Gastrocnemius medialis (tissue), 4 donors: ENCODE measurements at places on chromosomes 16 and 17.
A peak's percentile ranks its signal among the peaks of the same experiment; 100 is the strongest.

GRCh38 chr17:65514082-65514481, 47.4 kb downstream of the AXIN2 start:
- no peak overlapping the region for H3K27ac ChIP-seq
- no peak overlapping the region for H3K4me3 ChIP-seq
- no peaks in the 10 kb centered on the region for H3K36me3 ChIP-seq
- H3K27me3 ChIP-seq: no peaks in the 10 kb centered on the region
- DNase-seq: no peak

GRCh38 chr17:42563543-42563942, 1.6 kb downstream of the COASY start:
- peaks cover 32% of the 10 kb centered on the region for H3K4me1 ChIP-seq
- peak overlapping the region; percentile 88 for H3K27ac ChIP-seq
- H3K27me3 ChIP-seq: no peaks in the 10 kb centered on the region
- H3K4me3 ChIP-seq: peak overlapping the region; percentile 99
- DNase-seq: no peak
- no peaks in the 10 kb centered on the region for H3K36me3 ChIP-seq

DNA sequence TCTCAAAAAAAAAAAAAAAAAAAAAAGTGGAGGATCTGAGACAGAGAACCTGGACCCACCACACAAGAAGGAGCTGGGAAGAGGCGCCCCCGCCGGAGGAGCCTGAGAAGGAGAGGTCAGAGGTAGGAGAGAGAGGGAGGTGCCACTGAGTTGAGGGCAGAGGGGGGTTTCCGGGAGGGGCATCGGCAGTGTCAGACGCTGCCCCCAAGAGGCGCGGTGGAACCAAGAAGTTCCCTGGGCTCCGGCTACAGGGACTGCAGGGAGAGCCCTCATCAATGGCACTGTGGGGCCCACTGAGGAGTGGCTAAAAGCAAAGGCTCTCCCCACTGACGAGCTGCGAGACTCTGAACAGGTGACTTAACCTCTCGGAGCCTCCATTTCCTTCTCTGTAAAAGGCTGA, 4.2 kb downstream of the CCDC42 start:
- H3K27me3 ChIP-seq: no peaks in the 10 kb centered on the region
- no peaks in the 10 kb centered on the region for H3K36me3 ChIP-seq
- no peak overlapping the region for H3K4me3 ChIP-seq
- H3K4me1 ChIP-seq: no peaks in the 10 kb centered on the region

GRCh38 chr16:86680661-86681030, 102.3 kb downstream of the FOXL1 start:
- H3K27ac ChIP-seq: no peak overlapping the region
- H3K27me3 ChIP-seq: peaks cover 17% of the 10 kb centered on the region
- H3K4me1 ChIP-seq: no peaks in the 10 kb centered on the region

DNA sequence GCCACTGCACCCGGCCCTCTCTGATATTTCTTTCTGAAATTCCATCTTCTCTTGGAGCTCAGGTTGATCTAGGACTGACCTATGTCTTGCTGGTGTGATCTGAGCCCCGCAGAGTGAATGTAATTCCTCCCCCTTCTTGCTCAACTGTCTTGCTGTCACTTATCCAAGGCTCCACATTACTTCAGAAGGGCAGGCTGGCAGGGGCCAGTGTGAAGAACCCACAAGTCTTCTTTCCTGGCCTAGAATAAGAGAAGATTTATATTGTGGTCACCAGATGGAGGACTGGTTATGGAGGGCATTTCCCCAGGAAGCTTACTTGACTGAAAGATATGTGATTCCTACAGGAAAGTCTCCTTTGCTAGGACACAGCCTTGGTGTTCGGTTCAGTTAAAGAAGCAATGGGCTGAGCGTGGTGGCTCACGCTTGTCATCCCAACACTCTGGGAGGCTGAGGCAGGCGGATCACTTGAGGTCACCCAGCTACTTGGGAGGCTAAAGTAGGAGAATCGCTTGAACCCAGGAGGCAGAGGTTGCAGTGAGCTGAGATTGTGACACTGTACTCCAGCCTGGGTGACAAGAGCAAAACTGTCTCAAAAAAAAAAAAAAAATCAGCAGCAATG, 13.4 kb downstream of the ITGAL start:
- H3K27ac ChIP-seq: no peak overlapping the region
- no peaks in the 10 kb centered on the region for H3K27me3 ChIP-seq
- peaks cover 7% of the 10 kb centered on the region for H3K4me1 ChIP-seq
- H3K36me3 ChIP-seq: no peaks in the 10 kb centered on the region

DNA sequence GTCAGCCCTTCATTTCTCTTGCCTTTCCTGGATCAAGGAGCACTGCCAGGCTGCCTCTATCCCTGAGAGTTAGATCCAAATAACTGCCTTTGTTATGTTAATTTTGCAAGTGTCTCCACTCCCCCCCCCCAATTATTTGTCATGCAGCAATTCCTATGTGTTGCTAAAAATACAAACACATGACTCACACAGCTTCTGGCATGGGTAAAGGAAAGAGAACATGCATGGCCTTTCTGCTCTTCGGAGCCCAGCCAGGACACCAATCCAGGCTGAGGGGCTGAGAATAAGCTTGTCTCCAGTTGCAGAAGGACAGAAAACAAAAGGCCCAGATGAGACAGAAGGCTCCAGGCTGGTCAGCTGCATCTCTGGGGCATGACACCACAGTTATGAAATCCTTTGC, 148.0 kb upstream of the TNRC6C start:
- no peaks in the 10 kb centered on the region for H3K27me3 ChIP-seq
- no peak overlapping the region for H3K4me3 ChIP-seq
- peak; percentile 76 for DNase-seq
- H3K4me1 ChIP-seq: peaks cover 20% of the 10 kb centered on the region

DNA sequence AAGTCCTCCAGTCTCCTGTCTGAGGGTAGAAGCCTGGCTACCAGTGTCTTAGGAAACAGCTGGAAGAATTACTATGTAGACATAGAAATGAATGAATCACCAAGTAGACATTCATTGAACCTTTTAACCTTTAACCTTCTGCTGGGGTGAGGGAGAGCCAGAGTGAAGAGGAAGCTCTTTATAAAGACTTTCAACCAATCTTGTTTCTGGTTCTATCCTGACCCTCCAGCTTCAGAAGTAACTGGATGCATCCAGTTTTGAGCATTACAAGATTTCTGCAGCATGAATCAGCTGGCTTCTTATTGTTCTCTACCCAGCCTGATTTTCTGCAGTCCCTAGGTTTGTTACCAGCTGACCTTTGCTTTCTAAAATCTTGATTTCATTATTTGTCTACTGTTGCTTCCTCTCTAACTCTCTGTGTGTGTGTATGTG, 8.5 kb downstream of the TEKT1 start:
- H3K36me3 ChIP-seq: no peaks in the 10 kb centered on the region
- H3K4me1 ChIP-seq: no peaks in the 10 kb centered on the region

GRCh38 chr16:9800186-9800738, 382.0 kb downstream of the GRIN2A start:
- no peak overlapping the region for H3K4me3 ChIP-seq
- no peaks in the 10 kb centered on the region for H3K36me3 ChIP-seq
- no peak for DNase-seq
- no peak overlapping the region for H3K27ac ChIP-seq
- H3K4me1 ChIP-seq: no peaks in the 10 kb centered on the region

DNA sequence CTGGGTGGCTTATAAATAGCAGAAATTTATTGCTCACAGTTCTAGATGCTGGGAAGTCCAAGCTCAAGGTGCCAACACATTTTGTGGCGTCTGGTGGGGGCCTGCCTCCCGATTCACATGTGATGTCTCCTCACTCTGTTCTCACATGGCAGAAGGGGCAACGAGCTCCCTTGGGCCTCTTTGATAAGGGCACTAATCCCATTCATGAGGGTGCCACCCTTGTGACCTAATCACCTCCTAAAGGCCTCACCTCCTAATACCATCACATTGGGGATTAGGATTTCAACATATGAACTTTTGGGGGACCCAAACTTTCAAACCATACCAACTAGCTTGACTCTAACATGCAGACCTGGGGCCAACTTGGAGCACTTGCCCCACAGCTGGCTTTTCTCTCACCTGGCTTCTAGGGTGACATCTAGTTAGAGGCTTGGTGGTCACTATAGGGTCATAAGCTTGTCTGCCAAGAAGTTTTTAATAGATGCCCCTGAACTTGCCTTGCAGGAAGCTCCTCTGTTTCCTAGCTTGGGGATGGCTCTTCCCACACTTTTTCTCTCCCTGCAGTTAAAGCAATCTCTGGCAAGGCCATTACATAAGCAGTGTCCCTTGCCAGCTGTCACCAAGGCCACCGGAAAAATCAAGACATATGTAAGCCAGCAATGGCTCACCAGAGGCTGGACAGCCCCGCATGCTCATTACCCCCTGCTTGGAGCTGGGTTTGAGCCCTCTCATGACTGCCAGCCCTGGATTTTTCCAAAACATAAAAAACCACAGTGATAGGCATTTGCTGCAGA, 8.4 kb upstream of the MED9 start:
- DNase-seq: no peak
- H3K27ac ChIP-seq: no peak overlapping the region
- H3K4me1 ChIP-seq: no peaks in the 10 kb centered on the region

DNA sequence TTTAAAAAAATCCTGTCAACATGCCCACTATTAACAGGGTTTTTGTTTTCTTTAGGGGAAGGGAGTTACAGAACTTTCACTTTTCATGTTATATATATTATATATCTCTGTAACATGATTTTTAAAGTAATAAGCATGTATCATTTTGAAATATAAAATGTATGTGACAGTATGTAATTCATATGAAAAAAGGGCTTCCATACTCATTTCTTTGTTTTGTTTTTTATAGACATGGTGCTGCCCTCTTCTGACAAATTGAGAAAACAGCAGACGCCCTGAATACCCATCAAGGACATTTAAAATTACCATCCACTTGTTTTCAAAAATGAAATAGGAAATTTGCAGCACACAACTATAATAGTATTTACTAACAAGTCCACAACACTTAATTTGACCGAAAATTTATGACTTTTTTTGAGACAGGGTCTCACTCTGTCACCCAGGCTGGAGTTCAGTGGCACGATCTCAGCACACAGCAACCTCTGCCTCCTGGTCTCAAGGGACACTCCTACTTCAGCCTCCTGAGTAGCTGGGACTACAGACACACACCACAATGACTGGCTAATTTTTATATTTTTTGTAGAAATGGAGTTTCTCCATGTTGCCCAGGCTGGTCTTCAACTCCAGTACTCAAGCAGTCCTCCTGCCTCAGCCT, 30.4 kb downstream of the CFDP1 start:
- H3K36me3 ChIP-seq: no peaks in the 10 kb centered on the region
- DNase-seq: no peak
- no peak overlapping the region for H3K4me3 ChIP-seq
- H3K27ac ChIP-seq: no peak overlapping the region
- no peaks in the 10 kb centered on the region for H3K27me3 ChIP-seq

GRCh38 chr16:49158029-49158642, 123.5 kb downstream of the CBLN1 start:
- H3K4me3 ChIP-seq: no peak overlapping the region
- H3K27ac ChIP-seq: no peak overlapping the region
- H3K27me3 ChIP-seq: no peaks in the 10 kb centered on the region
- no peak for DNase-seq
- no peaks in the 10 kb centered on the region for H3K4me1 ChIP-seq
- no peaks in the 10 kb centered on the region for H3K36me3 ChIP-seq

GRCh38 chr17:37888881-37889280, 35.3 kb upstream of the TBC1D3K start:
- no peaks in the 10 kb centered on the region for H3K27me3 ChIP-seq
- DNase-seq: no peak
- no peak overlapping the region for H3K27ac ChIP-seq

GRCh38 chr16:53022374-53022773, 30.3 kb downstream of the CHD9NB start:
- no peaks in the 10 kb centered on the region for H3K4me1 ChIP-seq
- no peak overlapping the region for H3K27ac ChIP-seq
- H3K36me3 ChIP-seq: no peaks in the 10 kb centered on the region
- no peak for DNase-seq
- no peaks in the 10 kb centered on the region for H3K27me3 ChIP-seq

DNA sequence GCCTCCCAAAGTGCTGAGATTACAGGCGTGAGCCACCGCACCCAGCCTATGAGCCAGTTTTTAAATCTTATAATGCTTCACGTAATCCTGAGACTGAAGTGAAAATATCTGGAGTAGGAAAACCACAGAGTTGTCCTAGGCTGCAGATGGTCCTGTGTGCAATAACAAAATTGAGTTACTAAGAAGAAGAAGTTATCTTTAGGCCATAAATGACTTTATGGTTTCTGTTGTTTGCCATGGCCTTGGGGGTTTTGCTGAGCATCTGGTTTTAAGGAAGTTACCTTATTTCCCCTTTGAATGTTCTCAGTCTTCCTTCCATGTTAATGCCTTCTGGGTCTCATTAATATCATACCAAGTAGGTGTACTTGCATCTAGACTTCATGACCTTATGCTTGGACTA, 16.5 kb downstream of the NMT1 start:
- peaks cover 15% of the 10 kb centered on the region for H3K4me1 ChIP-seq
- no peak overlapping the region for H3K4me3 ChIP-seq
- peak overlapping the region; percentile 20 for H3K27ac ChIP-seq
- no peaks in the 10 kb centered on the region for H3K27me3 ChIP-seq

DNA sequence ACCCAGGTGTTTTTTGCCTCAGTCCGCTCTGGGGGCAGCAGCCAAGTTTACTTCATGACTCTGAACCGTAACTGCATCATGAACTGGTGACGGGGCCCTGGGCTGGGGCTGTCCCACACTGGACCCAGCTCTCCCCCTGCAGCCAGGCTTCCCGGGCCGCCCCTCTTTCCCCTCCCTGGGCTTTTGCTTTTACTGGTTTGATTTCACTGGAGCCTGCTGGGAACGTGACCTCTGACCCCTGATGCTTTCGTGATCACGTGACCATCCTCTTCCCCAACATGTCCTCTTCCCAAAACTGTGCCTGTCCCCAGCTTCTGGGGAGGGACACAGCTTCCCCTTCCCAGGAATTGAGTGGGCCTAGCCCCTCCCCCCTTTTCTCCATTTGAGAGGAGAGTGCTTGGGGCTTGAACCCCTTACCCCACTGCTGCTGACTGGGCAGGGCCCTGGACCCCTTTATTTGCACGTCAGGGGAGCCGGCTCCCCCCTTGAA, 2.1 kb upstream of the C17orf107 start:
- no peak overlapping the region for H3K27ac ChIP-seq
- DNase-seq: no peak
- H3K27me3 ChIP-seq: peaks cover 18% of the 10 kb centered on the region

DNA sequence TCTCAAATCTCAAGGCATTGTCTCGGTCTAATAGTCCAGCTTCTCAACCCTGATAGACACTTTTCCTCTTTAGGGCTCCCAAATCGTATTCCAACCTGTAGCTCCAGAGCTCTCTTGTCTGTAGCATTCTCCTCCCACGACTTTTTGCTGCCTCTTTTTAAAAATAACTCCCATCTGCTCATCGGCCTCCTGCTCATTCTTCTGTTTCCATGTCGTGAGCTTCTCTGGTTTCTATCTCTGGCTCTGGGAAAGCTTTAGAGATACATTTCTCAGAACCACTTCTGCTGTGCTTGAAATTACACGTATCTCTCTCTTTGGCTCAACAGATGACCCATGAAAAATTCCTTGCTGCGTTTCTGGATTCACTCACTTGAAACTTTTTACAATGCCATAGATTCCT, 609.6 kb upstream of the C16orf82 start:
- H3K4me1 ChIP-seq: no peaks in the 10 kb centered on the region
- no peaks in the 10 kb centered on the region for H3K27me3 ChIP-seq
- no peak overlapping the region for H3K4me3 ChIP-seq
- DNase-seq: no peak
- no peak overlapping the region for H3K27ac ChIP-seq

GRCh38 chr16:30187971-30188561, 4.7 kb downstream of the CORO1A start:
- H3K4me1 ChIP-seq: peaks cover 7% of the 10 kb centered on the region
- no peak for DNase-seq
- no peak overlapping the region for H3K4me3 ChIP-seq
- H3K36me3 ChIP-seq: no peaks in the 10 kb centered on the region

- H3K27ac ChIP-seq: no peak overlapping the region
- H3K36me3 ChIP-seq: peaks cover 7% of the 10 kb centered on the region
- no peak overlapping the region for H3K4me3 ChIP-seq
Measured at GRCh38 chr16:48556913-48557351, 53.0 kb downstream of the N4BP1 start.
